ENCODE measurements at places on chromosomes 16 and 17.

DNA sequence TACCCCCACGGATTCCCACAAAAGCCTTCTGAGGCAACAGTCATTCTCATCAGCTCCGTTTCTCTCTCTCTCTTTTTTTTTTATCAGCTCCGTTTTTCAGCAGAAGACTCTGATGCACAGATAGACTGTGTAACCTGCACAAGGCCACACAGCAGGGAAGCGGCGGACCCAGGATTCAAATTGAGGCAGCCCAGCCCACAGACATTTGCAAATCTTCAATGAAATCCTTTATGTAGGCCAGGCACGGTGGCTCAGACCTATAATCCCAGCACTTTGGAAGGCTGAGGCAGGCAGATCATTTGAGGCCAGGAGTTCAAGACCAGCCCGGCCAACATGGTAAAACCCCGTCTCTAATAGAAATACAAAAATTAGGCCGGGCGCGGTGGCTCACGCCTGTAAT is 2.4 kb upstream of the MEOX1 start:
- no peak for DNase-seq

GRCh38 chr16:24967074-24967473 is 48.1 kb downstream of the ARHGAP17 start:
- no peak for DNase-seq

DNA sequence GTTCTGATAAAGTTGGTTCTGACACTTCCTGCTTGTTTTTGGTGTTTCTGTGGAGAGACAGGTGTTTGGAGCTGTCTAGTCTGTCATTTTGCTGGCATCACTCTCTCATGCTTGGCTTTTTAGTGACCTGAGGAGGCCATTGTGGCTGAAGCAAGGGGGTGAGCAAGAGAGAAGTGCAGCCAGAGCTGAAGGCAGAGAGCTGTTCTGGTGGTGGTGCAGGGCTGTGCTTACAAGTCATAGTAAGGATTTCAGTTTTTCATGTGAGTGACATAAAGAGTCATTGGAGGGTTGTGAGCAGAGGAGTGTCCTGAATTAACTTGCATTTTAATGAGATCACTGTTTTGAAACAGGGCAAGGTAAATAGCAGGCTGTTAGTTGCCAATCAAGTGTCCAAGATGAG is 97.5 kb downstream of the CHD9 start:
- no peak for DNase-seq

DNA sequence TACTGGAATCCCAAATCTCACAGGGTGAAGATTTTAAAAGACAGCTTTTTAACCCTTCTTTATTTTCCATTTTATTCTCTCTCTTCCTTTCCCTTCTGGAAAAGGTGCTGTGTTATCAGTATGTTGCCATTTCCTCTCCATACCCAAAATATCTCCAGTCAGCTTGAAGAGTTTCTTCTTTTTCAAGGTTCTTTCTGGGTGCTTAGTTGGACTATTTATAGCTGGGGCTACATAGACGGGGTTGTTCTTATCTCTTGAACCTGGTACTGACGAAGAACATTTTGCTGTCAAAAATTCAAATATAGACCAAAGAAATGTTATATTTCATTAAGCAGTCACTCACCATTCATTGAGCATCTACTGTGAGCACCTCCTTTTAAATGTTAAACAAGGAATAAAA is 48.6 kb downstream of the IST1 start:
- DNase-seq = no peak

DNA sequence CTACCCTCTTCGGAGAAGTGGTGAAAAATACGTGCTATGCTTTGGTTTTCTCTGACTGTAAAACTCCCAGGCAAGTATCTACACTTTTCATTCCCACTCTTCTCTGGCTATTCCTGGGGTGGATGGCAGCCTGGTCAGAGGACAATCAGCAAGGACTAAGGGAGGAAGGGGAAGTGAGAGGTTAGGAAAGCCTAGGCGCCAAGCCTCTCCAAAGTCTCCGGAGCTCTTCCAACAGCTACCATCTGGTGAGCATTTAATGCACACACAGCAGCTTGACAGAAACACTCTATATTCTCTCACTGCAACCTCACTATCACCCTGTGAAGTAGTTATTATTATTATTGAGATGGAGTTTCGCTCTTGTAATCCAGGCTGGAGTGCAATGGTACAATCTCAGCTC is 65.1 kb downstream of the WSCD1 start:
- no peak for DNase-seq

DNA sequence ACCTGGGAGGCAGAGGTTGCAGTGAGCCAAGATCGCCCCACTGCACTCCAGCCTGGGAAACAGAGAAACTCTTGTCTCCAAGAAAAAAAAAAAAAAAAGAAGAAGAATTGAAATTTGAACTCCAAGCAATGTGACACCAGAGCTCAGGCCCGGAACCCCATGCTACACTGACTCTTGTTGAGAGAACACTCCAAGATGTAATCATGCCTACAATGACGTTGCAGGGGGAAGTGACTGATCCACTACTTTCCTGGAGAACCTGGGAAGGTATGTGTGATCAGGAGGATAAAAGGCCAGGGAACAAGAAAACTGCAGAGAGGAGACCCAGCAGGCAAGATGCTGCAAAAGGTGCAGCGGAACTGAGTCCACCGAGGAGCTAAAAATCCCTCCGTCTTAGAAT is 57.9 kb downstream of the ADCY9 start:
- no peak for DNase-seq

GRCh38 chr16:69049603-69050375 is 55.7 kb upstream of the HAS3 start:
- DNase-seq = no peak

- DNase-seq = no peak
Measured at GRCh38 chr16:30350134-30350871, 4.8 kb downstream of the CD2BP2 start.

GRCh38 chr17:49646391-49647255 is 31.3 kb downstream of the SPOP start:
- DNase-seq = peak; percentile 56

DNA sequence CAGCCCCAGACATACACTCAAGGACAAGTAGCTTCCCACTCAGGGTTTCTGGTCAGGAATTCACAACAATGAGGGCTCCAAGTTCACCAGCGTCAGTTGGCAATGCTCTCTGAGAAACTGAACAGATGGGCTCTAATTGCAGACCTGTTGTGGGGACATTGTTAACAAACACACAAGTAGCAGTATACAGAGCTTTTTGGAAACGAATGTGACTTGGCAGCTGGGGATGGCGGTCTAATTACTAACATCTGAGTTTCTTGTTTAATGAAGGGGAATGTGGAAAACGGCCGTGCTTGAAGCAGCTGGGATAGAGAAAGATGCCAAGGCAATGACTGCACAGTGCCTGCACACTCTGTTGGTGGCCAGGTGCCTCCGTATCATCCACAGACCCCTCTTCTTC is 316.1 kb upstream of the IRX3 start:
- DNase-seq = no peak

All from suppressor macrophage treated with lipopolysaccharide for 4 hours (primary cell).